Activated CD4-positive, alpha-beta T cell treated with anti-CD3 and anti-CD28 coated beads, Interleukin-2, amount 50 U/mL, for 48 hours (primary cell): ENCODE measurements at places on chromosomes 1 and 21.

DNA sequence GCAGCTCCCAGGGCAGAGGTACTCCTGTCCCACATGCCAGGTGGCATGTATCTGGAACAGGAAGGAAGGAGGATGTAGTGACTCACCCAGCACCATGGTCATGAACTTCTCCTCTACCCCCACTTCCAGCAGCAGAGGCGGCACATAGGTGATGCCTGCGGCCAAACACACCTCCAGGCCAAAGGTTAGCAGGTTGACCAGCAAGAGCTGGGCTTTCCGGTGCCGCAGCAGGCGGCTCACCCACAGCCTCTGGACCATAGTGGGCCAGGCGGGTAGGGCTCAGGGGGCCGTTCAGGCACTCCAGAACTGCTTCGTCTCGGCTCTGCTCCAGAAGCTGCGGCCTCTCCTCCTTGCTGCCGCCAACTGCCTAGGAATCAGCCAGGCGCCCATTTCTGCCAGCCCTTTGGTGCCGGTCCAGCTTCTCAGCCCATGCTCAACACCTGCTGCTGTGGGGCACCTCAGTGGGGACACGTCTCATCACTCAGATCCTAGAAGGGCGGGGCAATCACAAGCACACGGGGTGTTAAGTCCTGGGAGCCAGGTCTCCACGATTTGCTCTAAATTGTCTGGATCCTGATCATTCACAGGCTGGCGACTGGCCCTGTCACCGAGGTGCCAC is 15.8 kb downstream of the SLC45A3 start:
- DNase-seq: no peak

- DNase-seq: no peak
Observed at GRCh38 chr1:35029761-35030160, 2.0 kb downstream of the ZMYM6 start.

GRCh38 chr1:171166361-171166760 is 18.7 kb upstream of the FMO2 start:
- DNase-seq: no peak

DNA sequence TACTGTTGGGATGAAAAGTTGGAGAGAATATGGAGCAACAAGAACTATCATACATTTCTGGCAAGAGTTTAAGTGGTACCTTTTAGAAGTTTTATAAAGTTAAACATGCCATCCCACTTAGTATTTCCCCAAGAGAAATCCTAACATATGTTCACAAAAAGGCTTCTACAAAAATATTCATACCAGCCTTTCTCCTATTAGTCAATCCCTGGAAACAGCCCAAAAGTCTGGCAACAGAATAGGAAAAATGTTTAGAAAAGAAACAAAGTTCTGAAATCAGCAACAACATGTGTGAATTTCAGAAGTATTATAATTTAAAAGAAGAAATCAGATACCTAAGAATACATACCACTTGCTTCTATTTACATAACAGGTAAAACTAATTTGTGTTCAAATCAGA is 271.0 kb downstream of the DSCAM start:
- DNase-seq: no peak

GRCh38 chr1:58927041-58927721 is 143.3 kb upstream of the JUN start:
- no peak for DNase-seq

- DNase-seq: no peak
Observed at GRCh38 chr1:25677193-25677773, 60.7 kb downstream of the MAN1C1 start.

- no peak for DNase-seq
Observed at GRCh38 chr1:201758499-201759050, 70.4 kb upstream of the IPO9 start.

- DNase-seq: no peak
Observed at GRCh38 chr1:61284936-61285335, 202.6 kb downstream of the NFIA start.

- DNase-seq: no peak
Observed at GRCh38 chr1:204201348-204202040, 5.2 kb upstream of the KISS1 start.

GRCh38 chr1:183282101-183282855 is 96.2 kb downstream of the LAMC2 start:
- no peak for DNase-seq

DNA sequence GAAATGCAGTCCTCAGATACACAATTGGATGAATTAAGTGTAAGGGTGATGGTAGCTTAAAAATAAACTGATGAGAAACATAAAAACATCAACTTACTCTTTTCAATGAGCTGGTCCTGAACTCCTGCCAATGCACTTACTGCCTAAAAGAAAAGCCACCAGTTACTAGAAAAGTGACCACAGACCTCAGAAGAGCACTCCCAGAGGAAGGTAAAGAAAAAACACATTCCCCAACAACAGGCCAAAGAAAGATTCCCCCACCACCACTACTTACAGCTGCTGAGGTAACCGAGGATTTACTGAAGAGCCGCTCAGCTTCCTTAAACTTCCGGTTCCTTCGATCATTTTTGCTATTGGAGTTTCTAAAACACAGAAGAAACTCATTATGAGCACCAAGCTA is 5.4 kb downstream of the MEAF6 start:
- DNase-seq: no peak

DNA sequence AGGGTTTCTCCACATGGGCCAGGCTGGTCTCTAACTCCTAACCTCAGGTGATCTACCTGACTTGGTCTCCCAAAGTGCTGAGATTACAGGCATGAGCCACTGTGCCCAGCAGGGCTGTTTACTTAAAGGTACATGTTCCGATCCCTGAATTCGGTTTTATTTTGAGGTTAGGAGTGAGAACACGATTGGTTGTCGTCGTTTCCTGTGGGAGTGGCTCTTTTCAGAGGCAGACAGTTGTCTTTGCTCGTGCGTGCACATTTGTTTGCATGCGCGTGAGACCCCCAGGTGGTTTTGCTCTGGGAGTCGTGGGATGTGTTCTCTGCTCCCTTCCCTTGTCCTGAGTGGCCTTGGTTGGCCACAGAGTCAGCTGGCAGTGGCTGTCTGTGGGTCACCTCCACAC is 60.2 kb downstream of the SKI start:
- no peak for DNase-seq

DNA sequence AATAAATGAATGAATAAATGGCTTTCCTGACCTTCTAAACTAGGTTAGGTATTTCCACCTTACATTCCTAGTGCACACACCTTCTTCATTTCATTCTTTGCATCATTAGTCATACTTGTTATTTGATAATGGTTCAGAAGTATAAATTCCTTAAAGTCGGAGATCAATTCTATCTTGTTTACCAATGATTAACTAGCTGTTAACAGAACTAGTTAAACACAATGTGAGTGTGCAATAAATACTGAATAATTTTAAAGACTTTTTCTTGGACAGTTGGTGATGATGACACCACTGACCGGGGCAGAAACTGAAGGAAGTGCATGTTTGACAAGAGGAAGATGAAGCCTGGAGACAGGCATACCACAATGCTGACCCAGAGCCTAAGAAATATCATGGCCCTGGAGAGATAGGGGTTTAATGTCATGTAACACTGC is 207.1 kb upstream of the DEPDC1 start:
- no peak for DNase-seq

DNA sequence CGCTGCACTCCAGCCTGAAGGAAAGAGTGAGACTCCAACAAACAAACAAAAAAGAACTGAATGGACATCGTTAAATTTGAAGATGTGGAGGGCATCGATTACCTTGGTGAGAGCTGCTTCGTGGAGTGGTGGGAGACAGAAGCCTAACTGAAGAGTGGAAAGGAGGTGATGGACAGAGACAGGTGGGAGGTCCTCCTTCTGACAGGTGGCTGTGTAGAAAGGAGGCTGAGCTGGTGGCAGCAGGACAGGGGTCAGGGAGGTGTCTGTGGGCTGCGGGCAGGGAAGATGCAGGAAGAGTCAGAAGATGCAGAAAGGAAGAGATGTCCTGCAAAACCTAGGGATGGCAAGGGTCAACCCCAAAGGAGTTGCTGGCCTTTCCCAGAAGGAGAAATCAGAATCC is 30.5 kb downstream of the C1orf216 start:
- no peak for DNase-seq

DNA sequence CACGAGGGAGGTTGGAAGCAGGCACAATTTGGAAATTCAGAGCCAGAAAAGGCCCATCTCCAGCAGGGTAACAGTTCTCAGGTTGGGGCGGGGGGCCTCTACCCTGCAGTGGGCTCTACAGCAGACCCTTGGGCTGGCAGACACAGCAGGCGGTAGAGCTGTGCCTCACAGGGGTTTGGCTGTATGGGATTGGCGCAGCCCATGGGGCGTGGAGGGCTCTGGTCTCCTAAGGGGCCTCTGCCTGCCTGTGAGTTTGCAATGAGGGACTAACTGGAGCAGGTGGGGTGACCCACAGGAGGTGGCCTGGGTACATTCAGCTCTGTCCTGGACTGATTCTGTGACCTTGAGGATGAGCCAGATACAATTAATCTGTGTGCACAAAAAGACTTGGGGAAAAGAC is 124.1 kb downstream of the CAMTA1 start:
- no peak for DNase-seq

GRCh38 chr1:29650041-29650400 is 413.7 kb downstream of the PTPRU start:
- DNase-seq: no peak

DNA sequence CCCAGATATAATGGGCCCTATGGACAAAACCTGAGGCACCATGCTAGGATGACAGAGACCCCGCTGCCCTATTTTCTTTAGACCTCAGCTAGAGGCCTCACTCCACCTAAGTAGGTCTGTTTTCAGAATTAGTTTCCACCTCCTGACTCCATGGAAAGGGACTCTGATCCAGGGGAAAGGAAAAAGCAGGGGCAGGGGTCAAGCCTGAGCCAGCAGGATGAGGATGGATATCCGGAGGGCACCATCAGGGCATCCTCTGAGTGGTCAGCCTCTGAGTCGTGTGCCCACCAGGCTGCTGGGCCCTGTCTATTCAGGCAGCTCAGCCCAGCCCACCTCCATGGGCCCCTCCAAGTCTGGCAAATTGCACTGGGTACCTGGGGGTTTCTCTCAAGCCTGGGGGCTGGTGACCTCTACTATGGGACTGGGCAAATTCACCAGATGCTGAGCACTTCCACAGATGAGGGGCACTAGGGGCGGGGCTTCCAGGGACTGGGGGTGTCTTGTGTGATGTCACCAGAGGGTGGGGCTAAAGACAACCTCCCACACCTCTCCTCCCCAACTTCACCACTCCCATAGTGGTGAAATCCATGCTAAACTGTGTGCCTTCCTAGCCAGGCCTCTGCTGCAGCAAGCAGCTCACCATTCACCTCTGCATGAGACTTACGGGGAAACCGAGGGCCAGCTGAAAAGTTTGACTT is 5.5 kb downstream of the PAQR7 start:
- DNase-seq: no peak
